ENCODE measurements at places on chromosomes 5 and 9.

DNA sequence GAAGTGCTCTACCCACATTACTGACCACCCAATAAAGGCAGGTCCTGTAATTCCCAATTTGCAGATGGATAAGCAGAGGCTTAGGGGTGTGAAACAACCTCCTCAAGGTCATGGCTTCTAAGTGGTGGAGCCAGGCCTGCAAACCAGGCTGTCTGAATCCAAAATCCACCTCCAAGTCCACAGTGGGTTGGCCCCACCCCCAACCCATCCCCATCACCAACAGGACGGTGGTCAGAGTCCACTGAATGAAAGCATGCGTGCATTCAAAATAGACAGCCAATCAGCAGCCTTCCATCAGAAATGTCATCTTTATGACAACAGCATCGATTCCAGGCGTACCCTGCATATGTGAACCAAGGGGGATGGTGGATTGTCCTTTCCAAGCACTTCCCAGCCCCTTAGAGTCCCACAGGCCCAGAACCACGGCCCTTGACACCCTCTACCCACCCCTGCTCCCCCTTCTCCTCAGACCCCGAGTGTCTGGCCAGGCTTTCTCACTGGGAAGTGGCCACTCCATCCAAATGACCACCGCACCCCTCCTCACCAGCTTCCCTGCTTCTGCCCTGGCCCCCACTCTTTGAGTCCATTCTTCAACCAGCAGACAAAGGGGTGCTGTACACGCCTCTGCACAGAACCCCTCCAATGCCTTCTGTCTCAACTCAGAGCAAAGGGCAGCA is 133.1 kb downstream of the KCNIP1 start:
- DNase-seq, result no peak

GRCh38 chr5:173765029-173765644 is 123.0 kb upstream of the CPEB4 start:
- DNase-seq, result no peak

DNA sequence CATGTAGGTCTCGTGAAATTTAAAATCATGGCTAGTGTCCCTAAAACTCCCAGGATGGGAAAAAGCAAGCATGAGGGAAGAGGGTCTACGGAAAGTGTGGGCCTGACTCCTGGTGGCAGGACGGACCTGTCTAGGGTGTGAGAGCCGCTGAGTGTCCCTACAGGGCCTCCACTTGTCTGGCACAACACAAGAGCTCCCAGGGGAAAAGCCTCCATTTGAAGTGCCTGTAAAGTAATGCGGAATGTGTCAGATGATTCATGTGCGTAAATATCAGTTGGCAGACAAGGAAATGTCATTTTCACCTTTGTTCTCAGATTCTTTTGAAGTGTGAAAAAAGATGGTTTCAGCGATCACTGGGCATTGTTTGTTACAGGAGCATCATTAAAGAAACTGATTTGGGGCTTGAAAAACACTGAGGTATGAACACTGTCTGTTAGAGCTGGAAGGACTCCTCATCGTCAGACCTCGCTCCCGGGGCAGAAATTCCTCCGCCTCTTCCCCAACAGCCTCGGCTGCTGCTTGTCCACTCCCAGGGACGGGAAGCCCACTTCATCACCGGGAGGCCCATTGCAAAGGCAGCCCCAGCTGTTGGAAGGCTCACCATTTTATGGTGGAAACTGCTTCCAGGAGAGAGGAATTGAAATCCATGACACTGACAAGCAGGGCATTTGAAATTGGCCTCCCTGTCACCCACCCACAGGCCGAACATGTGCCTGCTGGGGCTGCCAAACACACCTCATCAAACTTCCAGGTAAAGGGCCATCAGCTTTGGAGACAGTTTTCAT is 240.8 kb downstream of the FSTL4 start:
- DNase-seq, result no peak

DNA sequence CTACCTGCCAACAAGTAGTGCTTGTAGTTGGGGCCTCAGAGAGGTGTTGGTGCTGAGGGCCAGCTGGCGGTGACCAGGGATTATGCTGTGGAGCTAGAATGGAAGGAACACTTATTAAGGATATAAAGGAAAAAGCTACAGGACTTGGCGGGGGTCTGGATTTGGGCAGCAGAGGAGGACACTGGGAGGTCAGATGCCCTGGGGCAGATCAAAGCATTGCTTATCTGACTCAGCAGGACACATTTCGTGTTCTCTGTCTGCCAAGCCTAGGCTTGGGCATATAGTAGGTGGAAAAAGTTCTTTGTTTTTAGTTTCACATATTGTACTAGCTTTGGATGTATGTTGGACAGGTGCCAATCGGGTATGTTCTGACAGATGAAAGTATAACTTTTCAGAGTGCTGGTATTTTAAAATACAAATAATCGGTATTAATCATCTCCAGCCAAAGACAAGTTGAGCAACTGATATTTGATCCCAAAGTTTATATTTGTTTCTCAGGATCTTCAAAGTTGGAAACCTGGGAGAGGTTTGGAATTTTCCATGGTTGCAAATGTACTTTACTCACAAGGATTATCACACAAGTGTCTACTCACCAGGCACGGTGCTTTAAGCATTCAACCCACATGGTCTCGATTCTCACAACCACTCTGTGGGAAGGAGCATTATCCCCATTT is 69.4 kb downstream of the IQGAP2 start:
- DNase-seq, result no peak

DNA sequence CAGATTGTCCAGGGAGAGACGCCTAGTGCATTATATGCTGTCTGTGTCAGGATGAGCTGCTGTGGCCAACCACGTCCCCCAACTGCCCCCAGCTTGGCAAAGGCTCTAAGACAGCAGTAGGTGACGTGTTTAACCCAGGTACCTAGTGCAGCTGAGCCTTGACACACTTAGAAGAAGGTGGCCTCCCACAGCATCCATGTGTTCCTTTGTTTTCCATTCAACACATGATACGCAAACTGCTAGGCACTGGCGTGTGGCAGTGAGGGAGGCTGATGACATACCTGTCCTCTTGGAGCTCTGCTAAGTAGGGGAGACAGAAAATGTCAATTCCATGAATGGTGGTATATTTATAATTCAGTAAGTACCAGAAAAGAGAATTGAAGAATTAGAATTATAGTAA is 291.7 kb downstream of the NR3C1 start:
- DNase-seq, result no peak

DNA sequence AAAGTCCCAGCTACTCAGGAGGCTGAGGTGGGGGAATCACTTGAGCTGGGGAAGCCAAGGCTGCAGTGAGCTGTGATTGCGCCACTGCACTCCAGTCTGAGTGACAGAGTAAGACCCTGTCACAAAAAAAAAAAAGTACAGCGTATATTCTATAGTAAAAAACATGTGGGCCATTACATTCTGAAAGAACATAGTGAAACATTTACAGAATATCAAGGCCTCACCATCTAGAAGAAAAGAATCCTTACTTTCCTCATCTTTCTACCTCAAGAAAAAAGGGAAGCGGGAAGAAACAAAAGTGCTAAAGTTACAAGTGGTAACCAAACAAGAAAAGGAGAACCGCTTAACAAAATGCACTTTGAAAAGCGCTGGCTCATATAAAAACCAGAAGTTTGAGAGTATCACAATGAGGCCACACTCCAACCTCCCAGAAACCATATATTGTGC is 5.7 kb upstream of the SYK start:
- no peak for DNase-seq

GRCh38 chr9:76153902-76154629 is 240.2 kb downstream of the RFK start:
- no peak for DNase-seq

- DNase-seq, result no peak
These were observed 819 bp downstream of the LCN2 start for GRCh38 chr9:128149951-128150593.

DNA sequence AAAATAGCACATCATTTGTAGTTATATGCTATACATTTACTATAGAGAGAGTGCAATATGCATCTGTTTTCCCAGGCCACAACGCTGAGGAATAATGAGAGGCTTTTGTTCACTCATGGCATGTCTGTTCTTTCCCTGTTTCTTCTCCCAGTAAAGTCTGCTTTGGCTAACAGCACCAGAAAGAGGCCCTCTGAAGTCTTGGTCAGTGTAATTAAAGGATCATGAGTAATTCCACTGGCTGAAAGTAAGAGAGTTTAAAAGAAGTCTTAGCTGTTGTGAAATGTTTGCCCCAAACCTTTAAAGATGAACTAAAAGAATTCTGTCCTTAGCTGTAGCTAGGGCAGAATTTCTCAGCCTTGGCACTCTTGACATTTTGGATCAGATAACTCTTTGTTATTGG is 228.8 kb downstream of the TLE4 start:
- DNase-seq, result no peak

DNA sequence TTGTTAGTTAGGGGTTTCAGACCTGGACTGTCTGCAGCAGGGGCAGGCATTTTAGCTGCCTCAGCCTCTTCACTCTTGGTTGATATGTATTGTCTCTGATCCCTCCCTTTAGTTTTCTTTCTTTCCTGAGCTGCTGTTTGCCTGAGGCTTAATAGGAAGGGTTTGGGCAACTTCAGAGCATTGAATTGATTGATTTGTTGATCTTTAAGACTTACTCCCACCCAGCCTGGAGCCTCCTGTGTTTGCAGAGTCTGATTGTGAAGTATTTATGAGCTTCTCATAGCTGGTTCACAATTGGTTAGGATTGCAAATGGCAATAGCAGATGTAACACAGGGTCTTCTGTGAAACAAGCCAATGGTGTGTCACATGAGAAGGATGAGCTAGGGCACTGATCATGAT is 671.8 kb upstream of the SEMA6A start:
- no peak for DNase-seq

- no peak for DNase-seq
These were observed 2096.3 kb upstream of the C9orf72 start for GRCh38 chr9:29669613-29670012.

GRCh38 chr9:130873966-130874365 is 22.6 kb downstream of the QRFP start:
- no peak for DNase-seq

DNA sequence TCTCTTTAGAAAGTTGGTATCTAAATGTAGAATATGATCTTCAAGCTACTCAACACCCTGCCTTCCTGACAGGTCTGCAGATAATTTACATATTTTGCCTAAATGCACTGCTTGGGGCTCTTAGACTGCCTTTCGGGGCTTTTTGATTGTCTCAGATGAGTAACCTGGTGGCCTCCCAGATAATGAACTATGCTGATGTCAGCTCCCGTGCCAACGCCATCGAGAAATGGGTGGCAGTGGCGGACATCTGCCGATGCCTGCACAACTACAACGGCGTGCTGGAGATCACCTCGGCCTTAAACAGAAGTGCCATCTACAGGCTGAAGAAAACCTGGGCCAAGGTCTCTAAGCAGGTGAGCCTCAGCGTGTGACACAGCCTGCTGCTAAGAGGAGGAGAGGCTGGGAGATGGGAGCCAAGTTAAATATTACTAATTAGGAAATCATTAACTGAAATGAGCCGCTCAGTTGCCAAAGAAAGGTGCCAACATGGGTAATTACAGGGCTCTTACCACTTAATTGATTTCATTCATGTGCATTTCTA is 20.8 kb upstream of the CKMT2 start:
- DNase-seq, result no peak

- DNase-seq, result no peak
These were observed 67.1 kb upstream of the GGTA1 start for GRCh38 chr9:121566481-121567465.

GRCh38 chr5:133531178-133531577 is 81.2 kb downstream of the FSTL4 start:
- peak; percentile 15 for DNase-seq

DNA sequence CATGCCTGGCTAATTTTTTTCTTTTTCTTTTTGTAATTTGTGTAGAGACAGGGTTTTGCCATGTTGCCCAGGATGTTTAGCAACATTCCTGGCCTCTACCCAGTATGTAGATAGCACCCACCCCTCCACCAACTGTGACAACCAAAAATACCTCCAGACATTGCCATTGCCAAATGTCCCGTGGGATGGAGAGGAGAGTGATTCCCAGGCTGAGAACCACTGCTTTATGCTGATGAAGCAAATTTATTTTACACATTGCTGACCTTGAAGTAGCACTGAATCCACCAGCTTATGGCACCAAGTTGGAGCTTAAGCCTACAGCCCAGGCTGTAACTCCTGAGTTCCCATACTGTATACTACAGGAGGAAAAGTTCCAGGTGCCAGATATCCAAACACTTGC is 58.5 kb downstream of the GGTA1 start:
- no peak for DNase-seq

- DNase-seq, result no peak
These were observed 334.8 kb upstream of the NMUR2 start for GRCh38 chr5:152739916-152740315.

GRCh38 chr9:87816036-87816435 is 66.6 kb upstream of the SPATA31E1 start:
- no peak for DNase-seq

GRCh38 chr9:87840134-87840533 is 42.5 kb upstream of the SPATA31E1 start:
- no peak for DNase-seq

GRCh38 chr5:9895302-9895645 is 265.1 kb upstream of the TAS2R1 start:
- DNase-seq, result no peak

GRCh38 chr5:1068204-1068894 is 43.5 kb downstream of the SLC12A7 start:
- no peak for DNase-seq

GRCh38 chr5:1659100-1659981 is 135.6 kb upstream of the LPCAT1 start:
- DNase-seq, result no peak

- DNase-seq, result no peak
These were observed 40.3 kb downstream of the SNCAIP start for GRCh38 chr5:122352331-122352730.

- peak; percentile 95 for DNase-seq
These were observed 2.0 kb downstream of the ST8SIA4 start for GRCh38 chr5:100900796-100901781.

DNA sequence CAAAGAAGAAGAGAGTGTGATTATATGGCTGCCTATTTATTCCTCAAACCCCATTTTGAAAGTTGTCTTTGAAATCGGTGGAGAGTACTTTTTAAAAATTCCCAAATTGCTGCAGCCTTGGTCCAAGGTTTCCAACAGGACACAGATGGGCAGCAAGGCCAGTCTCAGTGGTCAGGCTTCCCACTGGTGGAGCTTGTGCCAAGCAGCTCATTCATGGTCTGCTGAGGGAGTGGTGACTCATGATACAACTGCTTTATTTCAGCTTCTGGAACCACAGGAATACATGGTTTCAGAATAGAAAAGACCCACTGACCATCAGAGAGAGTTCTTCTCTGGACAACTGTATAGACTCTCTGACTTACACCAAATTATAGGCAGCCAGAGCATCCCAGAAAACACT is 673.1 kb upstream of the KLF4 start:
- DNase-seq, result no peak

GRCh38 chr9:22580788-22581187 is 134.2 kb downstream of the DMRTA1 start:
- no peak for DNase-seq
